Urinary bladder (tissue), 4 donors: ENCODE measurements at places on chromosomes 3 and 15. TPM values are rescaled to one million over a fixed set of nuclear protein-coding genes. Genes with fewer than 3 reads are reported as not detected.

Gene SAMD7
- total RNA-seq: not detected

Gene USP13
- total RNA-seq: 12.1 TPM

Gene PDCD10
- total RNA-seq: 88.7 TPM

Gene CHRD
- 9.1 TPM for total RNA-seq

GRCh38 chr15:93034512-93034911 is 54.5 kb downstream of the RGMA start:
- no peak for DNase-seq

DNA sequence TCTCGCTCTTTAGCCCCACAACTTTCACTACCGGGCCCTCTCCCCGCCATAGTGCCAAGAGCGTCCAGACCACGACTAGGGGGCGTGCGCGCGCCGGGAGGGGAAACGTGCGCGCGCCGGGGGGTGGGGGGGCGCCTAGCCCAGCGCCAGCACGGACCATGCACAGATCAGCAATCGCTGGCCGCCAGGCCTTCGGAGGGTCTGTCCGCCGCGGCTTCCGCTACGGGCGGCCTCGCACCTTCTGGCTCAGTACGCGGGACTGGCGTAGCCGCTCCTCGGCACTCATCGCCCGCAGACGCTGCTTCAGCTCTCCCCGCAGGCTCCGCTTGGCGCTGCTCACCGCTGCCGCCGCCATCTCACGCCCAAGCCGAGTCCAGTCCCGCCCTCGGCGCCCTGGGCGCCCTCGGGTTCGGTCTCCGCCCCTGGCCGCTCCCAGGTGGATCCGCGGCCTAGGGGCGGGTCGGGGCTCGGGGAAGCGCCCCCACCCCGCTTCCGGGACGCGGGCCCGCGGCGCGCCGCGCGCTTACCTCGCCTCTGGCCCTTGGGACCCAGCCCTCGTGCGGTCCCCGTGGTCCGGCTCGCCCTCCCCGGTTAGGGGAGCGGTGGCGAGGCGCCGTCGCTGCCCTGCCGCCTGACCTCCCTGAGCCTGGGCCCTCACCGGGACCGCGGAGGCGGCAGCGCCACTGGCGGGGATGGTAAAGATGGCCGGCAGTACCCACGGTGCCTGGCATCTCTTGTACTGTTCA is at the start of gene MTHFS:
MTHFS (minus strand) TSS at position 381 of the 746 bp plus-strand sequence; CDS start at position 355, 26 bp downstream.
- peak; percentile 59 for DNase-seq
